ENCODE measurements at places on chromosomes 11 and 22.

GRCh38 chr22:42863349-42863961 is 6.4 kb upstream of the ARFGAP3 start:
- DNase-seq: peak; percentile 46

DNA sequence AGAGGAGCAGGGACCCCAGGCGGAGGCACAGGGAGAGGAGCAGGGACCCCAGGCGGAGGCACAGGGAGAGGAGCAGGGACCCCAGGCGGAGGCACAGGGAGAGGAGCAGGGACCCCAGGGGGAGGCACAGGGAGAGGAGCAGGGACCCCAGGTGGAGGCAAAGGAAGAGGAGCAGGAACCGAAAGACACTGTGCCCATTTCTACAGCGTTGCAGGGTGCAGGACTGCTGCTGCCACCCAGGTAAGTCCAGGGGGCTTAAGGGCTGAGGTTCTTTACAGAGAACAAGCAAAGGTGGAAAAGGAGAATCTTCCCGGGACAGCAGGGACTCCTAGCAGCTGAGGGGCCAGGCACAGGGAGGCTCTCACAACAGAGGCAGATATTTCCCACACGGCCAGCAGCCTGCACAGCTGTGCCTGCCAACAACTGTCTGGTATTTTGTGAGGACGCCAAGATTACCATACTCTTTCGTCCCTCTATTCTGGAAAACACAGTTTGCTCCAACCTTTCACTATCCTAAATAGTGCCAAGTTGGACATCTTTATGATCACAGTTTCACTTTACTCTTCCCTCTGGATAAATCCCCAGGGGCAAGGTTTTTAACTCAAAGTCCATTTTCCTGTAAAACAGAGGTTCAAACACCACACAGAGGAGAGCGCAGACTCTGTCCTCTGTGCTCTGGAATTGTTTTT is 39.4 kb downstream of the SHANK2 start:
- no peak for DNase-seq

DNA sequence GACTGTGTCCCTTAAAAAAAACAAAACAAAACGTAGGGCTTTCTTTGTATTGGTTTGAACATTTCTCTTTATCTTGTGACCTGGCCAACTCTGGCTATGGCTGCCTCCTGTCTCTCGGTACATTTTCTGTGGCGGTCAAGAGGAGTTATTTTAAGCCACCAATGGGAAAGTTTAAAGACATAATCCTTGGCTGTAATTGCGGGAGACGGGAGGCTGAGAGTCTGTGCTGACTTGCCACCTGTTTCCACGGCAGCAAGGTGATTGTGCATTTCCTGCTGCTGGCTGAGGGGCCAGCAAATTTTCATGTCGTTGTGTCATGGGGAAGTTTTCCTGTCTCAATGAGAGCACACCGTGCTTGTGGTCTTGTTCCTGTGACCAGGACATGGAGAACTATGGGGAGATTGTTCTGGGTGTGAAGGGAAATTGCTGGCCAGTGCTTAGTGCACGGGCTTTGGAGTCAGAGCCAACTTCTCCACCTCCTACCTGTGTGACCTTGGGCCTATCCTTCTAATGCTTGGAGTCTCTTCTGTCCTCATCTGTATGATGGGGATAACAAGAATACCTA is 11.0 kb downstream of the PTPRJ start:
- no peak for DNase-seq

GRCh38 chr11:11171285-11171684 is 181.8 kb downstream of the CSNK2A3 start:
- no peak for DNase-seq

- no peak for DNase-seq
Observed at GRCh38 chr11:64384981-64385944, 26.3 kb downstream of the RPS6KA4 start.

DNA sequence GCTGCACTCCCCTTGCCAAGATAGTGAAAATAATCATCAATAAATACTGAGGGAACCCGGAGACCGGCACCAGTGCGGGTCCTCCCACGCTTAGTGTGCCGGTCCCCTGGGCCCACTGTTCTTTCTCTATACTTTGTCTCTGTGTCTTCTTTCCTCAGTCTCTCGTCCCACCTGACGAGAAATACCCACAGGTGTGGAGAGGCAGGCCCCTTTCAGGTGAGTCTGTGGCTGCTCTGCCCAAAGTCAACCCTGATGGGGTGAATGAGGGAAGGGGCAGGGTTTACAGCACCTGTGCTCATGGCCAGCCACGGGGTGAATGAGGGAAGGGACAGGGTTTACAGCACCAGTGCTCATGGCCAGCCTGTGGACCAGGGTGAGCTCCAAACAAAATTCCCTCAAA is 4.7 kb downstream of the BET1L start:
- no peak for DNase-seq

DNA sequence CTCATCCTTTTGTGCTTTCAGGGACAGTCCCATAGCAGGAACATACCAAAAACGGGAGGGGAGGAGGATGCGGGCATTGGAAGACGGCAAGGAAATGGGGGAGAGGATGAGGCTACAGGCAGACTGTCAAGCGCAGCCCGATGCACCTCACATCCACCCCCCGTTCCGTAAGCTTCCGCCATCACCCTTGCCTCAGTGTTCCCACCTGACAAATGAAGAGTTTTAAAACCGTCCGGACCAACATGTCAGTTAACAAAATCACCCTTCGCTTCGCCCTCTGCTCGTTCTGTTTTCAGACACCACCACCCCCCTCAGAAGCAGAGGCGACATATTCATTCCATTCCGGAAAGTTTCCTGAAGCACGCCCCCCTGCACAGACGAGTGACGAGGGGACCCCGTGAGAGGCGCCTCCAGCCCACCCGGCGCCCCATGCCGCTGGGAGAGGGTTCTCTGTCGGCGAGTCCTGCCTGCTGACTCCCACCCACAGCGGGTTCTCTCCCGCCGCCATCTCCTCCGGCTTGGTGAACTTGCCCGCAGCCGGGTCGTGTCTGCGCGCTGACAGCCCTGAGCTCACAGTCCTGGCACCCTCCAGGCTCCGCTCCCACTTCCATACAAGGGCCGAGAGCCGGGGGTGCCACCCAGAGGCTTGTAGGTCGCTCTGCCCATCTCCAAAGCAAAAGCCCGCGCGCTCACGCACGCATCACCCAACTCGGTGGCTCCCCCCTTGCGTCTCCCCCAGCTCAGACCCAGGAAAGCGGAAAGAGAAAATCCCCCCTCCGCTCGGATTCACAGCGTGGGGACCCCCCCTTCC is 1.5 kb downstream of the IGSF9B start:
- DNase-seq: no peak

DNA sequence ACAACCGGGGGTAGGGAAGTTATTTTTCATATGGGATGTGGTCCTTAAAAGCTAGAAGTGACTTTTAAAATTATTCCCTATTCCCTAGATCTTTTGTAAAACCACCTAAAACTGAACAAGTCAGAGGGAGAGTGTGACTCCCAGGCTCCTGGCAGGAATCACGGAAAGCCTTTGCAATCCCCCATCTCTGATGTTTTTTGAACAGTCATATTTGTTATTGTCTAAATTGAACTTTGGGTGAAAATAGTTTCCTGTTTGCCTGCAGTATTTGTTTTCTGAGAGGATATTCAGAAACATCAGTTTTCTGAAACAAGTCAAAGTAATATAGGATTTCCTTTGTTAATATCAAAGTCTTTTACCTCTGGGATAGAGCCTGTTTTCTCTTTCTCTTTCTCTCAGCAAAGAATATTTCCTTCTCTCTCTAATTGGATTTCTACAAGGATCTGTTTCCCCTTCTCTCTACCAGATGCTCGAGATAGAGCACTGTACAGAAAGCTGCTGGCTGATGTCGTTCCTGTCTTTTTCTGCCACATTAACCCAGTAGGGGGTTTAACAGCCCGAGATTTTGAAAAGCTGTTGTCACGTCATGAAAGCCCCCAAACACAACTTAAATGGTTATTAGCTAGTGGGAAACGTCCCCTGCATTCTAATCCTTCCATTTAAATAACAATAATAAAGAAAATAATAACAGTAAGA is 132.2 kb upstream of the PITPNB start:
- DNase-seq: no peak

- DNase-seq: no peak
Observed at GRCh38 chr22:43293259-43293654, 49.9 kb downstream of the SCUBE1 start.

GRCh38 chr11:85737738-85738137 is 51.7 kb upstream of the CCDC89 start:
- DNase-seq: no peak

DNA sequence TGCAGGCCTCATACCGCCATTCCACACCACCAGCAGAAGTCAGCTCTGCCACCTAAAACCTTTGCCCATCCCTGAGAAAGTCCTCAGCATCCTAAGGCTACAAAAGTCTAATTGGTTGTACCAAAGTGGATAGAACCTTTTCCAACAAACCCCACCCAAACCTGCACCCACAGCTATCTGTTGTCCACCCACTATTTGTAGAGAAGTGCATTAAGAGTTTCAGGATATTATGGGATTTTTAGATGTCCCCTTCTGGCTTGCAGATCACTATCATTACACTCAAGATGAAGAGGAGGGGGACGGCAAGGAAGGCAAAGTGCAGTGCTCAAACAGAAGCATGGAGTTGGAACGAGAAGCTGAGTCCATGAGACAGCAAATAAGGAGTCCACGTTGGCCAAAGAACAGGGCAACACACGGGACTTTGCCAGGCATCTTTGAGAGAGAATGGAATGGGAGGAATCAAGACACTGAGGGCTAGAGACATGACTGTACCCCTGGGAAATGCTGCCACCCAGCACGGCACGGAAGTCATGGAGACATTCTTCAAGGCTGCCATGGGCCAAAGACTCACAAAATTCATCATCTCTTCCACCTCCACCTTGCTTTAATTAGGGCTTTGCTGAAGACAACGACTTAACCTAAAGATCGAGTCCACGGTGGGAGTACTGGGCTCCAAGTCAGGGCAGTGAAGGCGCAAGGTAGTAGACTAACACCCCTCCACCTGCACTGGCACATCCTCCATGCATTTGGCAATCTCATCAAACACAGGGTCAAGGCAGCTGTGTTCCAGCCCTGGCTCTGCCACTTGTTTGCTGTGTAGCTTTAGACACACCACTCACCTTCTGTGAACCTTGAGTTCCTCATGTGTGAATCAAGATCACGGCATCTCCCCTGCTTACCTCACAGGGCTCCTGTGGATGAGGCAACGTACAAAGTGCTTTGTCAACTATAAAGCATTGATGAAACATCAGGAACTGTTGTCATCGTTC is 112.9 kb upstream of the TMEM45B start:
- DNase-seq: no peak

DNA sequence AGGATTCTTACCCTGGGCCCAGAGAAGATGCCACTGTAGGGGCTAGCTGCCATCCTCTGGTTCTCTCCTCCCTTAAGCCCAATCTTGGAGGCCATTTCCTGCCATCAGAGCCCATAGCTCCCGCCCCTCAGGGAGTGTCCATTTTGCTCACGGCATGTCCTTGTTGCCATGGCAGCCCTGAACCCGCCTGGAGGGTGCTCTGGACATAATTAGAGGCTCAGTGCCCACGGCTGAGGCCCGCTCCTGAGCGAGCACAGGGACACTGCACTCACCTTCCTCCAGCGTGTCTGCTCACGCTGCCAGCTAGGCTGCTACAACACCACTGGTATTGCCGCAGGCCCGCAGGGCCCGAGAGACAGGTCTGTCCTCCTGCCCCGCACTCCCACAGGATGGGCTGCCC is 11.1 kb upstream of the SUSD2 start:
- DNase-seq: no peak

- no peak for DNase-seq
Observed at GRCh38 chr22:38305471-38306448, 11.5 kb downstream of the CSNK1E start.

DNA sequence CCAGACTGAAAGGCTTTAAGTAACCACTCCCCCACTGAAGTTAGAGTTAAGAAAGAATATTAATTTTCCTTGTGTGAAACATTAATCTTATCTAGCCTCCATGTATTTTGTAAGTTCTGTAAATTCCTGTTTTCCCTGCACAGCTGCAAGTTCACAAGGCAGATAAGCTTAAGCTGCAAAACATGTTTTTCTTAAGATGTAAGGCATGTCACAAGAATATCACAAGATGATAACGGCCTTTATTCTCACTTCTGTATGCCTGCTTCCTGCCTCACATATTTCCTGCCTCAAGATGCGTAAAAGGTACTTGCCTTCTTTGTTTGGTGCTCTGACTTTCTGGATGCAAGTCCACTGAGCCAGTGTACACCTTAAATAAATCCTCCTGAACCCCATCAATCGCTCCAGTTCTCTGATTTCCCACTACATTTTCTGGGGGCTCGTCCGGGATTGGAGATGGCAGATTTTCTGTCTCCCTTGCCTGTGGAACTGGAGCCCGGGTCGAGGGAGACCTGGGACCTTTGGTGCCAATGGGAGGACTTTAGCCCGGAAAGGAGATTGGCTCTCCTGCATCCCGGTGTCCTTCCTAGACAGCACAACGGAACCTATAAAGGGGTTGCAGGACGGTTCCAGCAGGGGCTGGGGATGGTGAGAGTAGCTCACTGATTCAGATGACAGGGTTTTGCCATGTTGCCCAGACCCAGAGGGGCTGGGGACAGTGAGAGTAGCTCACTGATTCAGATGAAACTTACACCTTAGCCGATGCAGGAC is 30.2 kb downstream of the PPARA start:
- no peak for DNase-seq

- no peak for DNase-seq
Observed at GRCh38 chr11:122359081-122359571, 243.1 kb upstream of the BLID start.

DNA sequence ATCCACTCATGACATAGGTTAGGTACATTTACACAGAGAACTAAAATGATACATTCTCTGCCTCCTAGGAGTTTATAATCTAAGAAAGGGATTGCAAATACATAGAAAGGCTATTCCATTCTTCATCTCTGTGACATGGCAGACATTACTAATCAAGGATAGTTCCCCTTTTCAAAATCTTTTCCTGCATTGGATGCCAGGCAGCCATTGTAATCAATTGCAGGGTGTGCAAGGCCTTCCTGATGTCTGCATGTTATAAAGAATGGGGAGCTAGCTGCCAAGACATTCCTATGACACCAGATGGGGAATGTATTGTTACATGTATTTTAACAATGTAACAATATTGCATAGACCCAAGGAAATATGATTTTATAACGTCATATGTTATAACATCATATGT is 82.0 kb downstream of the KIRREL3 start:
- no peak for DNase-seq

DNA sequence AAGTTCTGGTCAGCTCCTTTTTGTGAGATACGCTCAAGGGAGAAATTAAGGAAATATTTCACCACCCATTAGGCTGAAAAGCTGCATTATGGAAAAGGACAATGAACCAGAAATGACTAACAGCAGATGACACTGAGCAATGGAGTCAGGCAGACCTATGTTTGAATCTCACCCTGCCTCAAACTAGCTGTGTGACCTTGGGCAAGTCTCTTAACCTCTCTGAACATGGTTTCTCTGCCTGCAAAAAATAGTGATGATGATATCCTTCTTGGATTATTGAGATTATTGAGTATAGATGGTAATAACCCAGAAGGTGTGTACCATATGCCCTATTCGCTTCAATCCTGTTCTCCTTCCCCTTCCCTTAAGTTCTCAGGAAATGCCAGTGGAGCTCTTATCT is 2.9 kb upstream of the PRDM11 start:
- no peak for DNase-seq

- no peak for DNase-seq
Observed at GRCh38 chr11:2374456-2375201, 2.5 kb upstream of the CD81 start.

- no peak for DNase-seq
Observed at GRCh38 chr22:26339755-26340154, 89.3 kb upstream of the ASPHD2 start.
